Suppressor macrophage treated with lipopolysaccharide for 1 hour (primary cell): ENCODE measurements at places on chromosomes 6 and 20.
A peak's percentile ranks its signal among the peaks of the same experiment; 100 is the strongest.

GRCh38 chr6:99520855-99521632 is 5.8 kb upstream of the USP45 start:
- peak; percentile 90 for DNase-seq

GRCh38 chr6:44771647-44772415 is 384.3 kb downstream of the CDC5L start:
- DNase-seq: peak; percentile 55

DNA sequence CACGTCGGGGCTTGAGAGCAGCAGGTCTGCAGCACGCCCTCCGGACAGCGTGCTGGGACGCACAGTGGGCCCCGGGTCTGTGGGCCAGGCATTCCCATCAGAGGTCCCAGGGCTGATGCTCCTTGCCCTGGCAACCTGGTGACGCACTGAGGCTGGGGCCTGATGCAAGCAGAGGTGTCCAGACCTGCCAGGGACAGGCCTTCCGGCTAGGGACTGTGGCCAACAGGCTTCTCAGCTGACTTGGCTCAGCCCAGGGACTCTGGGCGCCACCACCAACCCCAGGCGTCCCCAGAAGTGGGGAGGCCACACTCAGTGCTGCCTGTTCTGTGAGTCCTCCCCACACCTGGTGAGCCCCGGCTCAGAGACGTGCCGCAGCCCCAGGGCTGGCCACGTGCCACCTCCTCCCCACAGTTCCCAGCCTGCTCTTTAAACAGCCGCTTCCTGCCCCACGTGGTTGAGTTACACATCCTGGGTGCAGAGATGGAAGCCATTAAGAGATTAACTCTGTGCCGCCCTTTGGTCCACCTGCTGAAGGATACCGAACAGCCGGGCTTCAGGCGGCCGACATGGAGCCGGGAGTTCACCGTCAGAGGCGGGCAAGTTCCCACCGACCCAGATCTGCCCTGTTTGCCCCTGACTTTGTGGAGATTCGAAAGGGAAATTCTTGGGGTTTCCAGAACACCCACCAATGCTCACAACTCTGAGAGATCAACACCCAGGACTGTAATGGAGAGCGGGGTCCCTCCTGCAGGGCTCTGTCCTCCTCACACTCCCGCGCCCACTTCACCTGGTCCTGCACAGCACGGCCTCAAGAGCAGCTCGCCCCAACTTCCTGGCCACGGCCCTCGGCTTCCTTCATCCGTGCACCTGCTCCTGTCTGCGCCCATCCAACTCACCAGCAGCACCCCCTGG is 37.6 kb upstream of the ZBP1 start:
- DNase-seq: no peak

DNA sequence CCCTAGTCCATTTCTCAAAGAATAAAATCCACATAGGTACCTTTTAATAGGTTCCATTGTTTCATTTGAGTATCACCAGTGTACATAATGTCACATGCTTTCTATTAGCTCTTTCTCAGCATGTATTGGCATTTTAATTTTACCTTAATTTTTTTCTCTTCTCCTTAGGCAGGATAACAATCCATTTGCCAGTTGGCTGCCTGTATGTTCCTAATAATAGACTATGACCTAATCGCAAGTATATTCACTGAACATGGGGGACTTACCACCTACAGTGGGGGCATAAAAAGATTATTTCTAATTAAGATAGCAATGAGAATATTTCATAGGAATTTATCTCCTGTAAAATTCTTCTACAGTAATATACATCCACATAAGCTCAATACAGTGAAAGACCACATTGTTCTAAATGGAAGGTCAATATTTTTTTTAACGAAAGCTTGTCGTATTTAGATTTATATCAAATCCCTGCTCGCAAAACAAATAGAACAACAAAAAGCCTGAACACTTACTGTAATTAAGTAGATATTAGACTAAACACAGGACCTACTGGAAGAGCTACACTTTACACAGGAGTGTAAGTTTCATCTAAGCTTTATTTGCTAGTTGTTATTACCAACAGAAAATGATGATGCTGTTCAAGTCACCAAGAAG is 76.4 kb downstream of the OGFRL1 start:
- no peak for DNase-seq

- no peak for DNase-seq
Observed at GRCh38 chr6:106411643-106412200, 51.2 kb downstream of the CRYBG1 start.

GRCh38 chr6:20933057-20933788 is 399.0 kb downstream of the CDKAL1 start:
- DNase-seq: no peak
